Activated CD4-positive, alpha-beta T cell treated with anti-CD3 and anti-CD28 coated beads for 36 hours (primary cell): ENCODE measurements at places on chromosomes 4 and X.
A peak's percentile ranks its signal among the peaks of the same experiment; 100 is the strongest.

DNA sequence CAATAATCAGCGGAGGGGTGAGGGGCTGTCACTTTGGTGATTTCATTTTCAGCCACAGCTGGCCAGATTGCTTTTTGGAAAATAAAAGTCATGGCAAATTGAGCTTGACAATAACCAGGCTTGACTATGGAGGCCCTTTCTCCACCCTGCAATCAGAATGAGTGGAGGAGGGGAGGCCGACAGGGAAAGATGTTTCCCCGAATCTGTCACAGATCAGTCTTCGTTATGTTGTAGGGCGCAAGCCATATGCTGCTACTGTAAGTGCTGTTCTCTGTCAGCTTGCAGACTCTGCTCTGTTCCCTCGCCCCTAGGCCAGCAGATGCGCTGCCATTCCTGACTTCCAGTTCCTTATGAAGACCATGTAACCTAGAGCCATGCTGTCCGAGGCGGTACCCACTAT, 114.1 kb downstream of the MGST2 start:
- DNase-seq, result no peak

DNA sequence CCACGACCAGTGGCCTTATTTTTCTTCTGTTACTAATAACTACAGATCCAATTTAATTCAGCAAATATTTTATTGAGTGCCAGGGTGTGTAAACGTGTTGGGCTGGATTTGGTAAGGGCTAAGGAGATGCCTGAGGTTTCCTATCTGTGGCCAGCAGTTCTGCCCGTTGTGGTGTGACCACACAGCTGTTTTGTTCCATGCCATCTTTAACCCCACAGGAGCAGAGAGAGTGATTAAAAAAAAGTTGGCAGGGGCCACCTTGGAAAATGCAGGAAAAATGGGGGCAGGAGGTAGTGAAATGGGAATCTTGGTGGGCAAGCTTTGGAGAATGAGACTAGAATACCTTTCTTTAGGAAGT, 1.1 kb downstream of the PLAC8 start:
- peak; percentile 42 for DNase-seq

GRCh38 chrX:40171513-40172400, 74.0 kb upstream of the BCOR start:
- DNase-seq, result peak; percentile 66

DNA sequence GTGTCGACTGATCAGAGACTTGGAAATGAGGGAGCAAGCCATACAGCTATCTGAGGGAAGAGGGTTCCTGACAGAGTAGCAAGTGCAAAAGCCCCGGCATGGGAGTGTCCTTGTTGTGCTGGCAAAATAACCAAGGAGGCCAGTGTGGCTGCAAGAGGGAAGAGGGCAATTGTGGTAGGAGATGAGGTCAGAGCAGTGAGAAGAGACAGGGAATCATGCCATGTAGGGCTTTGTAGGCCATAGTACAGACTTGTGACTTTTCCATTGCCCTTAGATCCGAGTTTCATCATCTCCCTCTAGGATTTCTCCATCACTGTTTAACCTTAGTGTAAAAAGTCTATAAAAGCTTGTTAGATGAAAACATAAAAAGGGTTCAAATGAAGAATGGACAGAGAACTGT, 76.2 kb downstream of the DOCK11 start:
- DNase-seq, result no peak

GRCh38 chr4:142846108-142846728, at the start of gene INPP4B:
Gene INPP4B, minus strand, starts transcription at chr4:142846301.
- peak; percentile 79 for DNase-seq

GRCh38 chr4:3201718-3202702, 46.9 kb upstream of the MSANTD1 start:
- DNase-seq, result peak; percentile 82

DNA sequence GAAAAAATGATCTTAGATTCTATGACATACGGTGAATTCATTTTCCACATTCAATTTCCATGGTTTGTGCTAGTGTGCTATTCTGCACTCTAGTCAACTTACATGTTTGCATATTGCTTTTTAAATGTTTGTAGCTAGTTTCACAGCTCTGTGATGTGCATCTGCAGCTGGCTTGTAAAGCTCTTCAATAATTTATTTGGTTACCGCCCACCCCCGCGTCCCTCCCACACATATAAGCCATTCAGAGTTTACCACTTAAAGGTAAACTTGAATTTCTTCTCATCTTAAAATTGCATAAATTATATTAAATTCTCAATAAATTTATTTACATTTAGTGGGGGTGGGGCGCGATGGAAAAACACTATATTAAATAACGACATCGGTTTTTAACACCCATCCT, 291 bp upstream of the NBDY start:
- peak; percentile 31 for DNase-seq

DNA sequence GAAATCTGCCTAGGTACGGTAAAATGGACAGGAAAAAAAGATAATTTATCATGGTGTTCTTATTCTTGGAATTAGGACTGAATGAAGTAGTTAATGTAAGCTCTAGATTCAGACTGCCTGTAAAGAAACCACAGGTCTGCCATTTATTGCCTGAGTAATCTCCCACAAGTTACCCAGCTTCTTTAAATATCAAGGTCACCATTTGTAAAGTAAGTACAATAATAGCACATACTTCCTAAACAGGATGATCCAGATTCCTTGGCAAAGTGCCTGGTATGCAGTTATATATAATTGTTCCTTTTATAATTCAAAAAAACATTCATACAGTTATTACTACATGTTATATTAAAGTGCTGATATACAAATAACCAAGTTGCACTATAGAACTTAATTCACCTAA, 368.6 kb downstream of the HNRNPD start:
- DNase-seq, result no peak

- no peak for DNase-seq
These were observed 10.3 kb downstream of the AFAP1 start for GRCh38 chr4:7929118-7929951.

GRCh38 chrX:53685711-53686110, 808 bp downstream of the HUWE1 start:
- no peak for DNase-seq

GRCh38 chrX:19810006-19810774, 77.2 kb downstream of the SH3KBP1 start:
- no peak for DNase-seq

GRCh38 chr4:84224522-84224921, 274.6 kb downstream of the NKX6-1 start:
- no peak for DNase-seq

- DNase-seq, result no peak
These were observed 16.3 kb upstream of the PDK3 start for GRCh38 chrX:24448762-24449250.

DNA sequence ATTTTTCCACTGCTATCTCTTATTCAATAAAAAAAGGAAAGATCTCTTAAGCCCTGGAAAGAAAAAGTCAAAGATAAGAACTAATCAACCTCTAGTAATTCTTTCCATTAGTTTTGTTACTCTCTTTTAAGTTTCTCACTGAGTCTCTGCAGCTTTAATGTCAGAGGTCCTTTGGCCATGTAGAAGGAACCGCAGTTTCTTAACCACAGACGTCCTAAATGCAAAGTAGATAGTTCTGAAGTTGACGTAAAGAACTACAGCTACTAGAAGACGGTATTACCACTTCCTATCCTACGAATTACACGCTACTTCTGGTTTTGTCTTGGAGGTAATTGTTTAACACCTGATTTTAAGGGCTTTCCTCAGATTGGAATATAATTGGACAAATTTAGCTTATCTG, 325.9 kb downstream of the ANKRD50 start:
- no peak for DNase-seq

DNA sequence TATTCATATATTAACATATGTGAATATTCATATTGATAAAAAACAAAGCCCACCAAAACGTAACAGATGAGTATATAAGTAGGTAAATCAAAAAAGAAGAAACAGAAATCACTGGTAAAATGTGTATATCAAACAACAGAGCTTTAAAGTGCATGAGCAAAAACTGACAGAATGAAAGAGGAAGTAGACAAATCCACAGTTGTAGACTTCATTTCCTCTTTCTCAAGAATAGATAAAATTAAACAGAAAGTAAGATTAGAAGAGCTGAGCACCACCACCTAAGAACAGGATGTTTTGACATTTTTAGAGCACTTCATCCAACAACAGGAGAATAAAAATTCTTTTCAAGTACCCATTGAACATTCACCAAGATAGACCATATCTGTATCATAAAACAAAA, 64.6 kb downstream of the CNKSR2 start:
- DNase-seq, result no peak

DNA sequence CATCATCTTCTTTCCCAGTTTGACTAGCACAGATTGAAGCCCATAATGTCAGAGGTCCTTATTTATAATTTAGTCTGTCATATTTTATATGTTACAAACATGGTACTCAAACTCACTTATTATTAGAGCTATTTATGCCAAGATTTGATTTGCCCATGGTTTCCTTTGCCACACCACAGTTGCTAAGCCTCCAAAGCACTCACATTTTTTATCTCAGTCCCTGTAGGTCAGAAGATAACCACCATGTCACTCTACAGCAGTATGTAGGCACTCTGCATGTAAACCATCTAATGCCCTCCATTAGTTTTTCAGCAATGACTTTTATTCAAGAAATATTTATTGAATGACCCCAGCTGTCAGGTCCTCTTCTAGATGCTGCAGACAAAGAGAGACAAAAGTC, 6.7 kb downstream of the STATH start:
- no peak for DNase-seq

GRCh38 chr4:148065075-148065474, 333.2 kb downstream of the ARHGAP10 start:
- DNase-seq, result no peak

- DNase-seq, result no peak
These were observed 108.1 kb downstream of the RAPGEF2 start for GRCh38 chr4:159210975-159211374.

DNA sequence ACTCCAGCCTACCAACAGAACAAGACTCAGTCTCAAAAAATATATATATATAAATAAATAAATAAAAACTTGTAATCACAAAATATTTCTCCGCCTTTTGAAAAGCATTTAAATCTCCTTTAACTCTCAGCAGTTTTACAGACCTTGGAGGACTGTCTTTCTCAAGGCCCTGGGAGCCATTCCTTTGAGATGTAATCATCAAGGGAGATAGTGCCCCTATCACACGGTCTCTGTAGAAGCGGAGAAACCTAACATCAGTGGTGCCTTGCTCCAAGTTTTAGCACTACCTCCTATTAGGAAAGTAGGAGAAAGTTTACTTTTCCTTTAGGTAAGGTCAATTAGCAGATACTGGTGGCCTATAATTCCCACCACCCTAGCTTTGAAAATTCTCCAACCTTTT, 58.5 kb downstream of the ANTXR2 start:
- no peak for DNase-seq

- no peak for DNase-seq
These were observed 34.1 kb downstream of the EXOC1 start for GRCh38 chr4:55887594-55887993.

- peak; percentile 69 for DNase-seq
These were observed 6.7 kb downstream of the MYL5 start for GRCh38 chr4:680928-681645.

- DNase-seq, result no peak
These were observed 18.2 kb downstream of the ATP1B4 start for GRCh38 chrX:120379937-120380681.

DNA sequence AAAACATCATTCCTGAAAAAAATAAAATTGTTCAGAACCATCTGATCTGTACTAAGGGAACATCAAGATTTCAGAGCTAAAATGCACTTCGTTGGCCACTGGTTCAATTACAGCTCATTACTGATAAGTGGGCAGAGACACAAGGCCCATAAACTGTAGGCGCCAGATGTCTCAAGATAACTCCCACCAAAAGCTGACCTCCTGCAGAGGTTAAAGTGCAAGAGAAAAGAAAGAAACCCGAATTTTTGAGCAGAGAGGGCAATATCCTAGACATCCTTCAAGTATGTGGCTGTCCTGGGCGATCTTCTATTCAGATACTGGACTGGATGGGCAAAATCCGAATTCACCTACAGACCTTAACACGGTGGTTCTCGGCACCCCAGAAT, 660 bp downstream of the GEMIN8 start:
- no peak for DNase-seq

GRCh38 chr4:2433609-2434350, 15.0 kb downstream of the CFAP99 start:
- no peak for DNase-seq

DNA sequence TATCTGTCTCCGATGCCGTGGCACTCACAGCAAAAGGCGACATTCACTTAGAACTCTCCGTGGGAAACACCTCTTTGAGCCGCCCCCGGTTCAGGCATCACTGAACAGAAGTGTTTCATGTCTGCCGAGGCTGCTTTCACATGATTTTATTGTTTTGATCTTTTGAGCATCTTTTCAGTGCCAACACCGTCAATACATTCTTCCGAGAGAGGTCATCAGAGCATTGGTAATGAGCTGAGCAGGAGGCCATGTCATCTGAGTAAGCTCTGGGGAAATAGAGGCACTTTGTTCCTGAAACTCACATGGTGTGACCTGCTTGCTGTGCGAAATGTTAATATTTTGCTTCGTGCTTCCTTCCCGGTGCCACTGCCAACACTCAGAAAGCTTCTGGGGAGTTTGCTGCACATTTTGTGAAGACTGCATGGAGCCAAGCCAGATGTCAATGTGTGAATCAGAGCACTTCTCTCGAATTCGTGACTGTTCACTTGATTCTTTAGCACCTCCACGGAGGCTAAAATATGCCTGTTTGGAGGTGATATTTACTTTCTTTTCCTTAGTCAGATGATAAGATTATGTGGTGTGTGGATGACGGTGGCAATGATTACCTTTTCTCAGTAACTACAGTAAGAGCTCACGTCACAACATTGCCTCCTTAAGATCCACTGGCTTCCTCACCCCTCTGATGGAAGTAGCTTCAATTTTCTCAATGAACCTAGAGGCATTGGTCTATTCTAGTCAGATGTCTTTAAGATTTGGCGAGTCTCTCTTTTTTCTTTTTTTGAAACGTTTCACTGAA, 222.3 kb upstream of the HS3ST1 start:
- DNase-seq, result peak; percentile 24

- DNase-seq, result no peak
These were observed 26.4 kb downstream of the PPP1R2C start for GRCh38 chrX:42751573-42751972.

DNA sequence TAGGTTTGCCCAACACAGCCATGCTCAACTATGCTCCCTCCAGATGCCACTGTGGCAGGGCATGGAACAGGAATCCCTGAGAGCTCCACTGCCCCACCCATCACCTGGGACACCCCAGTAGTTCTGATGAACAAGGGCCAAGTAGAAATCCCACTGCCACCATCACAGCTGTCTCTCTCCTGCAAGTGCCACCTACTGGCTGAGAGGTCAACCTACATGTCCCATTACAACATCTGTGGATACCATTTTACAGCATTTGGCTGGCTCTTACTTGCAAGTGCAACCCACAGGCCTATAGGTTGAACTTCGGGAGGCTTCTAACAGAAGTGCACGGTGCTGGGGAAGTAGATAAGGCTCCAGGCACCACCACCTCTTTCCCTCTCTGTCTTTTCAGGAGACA, 142.5 kb downstream of the CXXC4 start:
- DNase-seq, result no peak

DNA sequence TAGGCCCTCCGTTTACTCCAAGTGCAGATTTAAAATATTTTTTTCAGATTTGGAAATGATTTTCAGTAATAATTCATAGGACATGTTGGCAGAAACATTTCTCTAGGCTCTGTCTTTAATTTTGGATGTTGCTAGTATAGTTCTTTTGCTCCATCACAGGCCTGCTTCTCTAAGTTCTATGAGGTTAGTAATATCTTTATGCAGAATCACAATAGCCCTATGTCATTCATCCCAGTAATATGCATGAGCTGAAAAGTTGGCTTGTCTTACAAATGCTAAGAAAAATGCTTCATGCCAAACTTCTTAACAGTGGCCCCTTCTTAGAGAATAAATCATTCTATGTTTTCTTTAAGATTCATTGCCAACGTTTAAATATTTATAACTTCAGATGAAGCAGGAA, 148.3 kb upstream of the TLL1 start:
- no peak for DNase-seq

GRCh38 chr4:15361529-15361928, 66.3 kb upstream of the C1QTNF7 start:
- no peak for DNase-seq
